ENCODE measurements at places on chromosomes 2 and 18.

- no peak for DNase-seq
Measured at GRCh38 chr18:55102958-55103456, 143.7 kb upstream of the CCDC68 start.

GRCh38 chr2:145258903-145259579 lies 739.1 kb upstream of the ZEB2 start:
- DNase-seq = no peak

GRCh38 chr2:215919624-215920243 lies 93.6 kb downstream of the MREG start:
- no peak for DNase-seq

- no peak for DNase-seq
Measured at GRCh38 chr2:175557810-175558377, 376.4 kb upstream of the ATP5MC3 start.

- DNase-seq = no peak
Measured at GRCh38 chr18:54187372-54187771, 37.1 kb downstream of the MBD2 start.

- no peak for DNase-seq
Measured at GRCh38 chr2:221929259-221929658, 357.2 kb upstream of the EPHA4 start.

GRCh38 chr2:144253743-144254142 lies 266.2 kb downstream of the ZEB2 start:
- DNase-seq = no peak

DNA sequence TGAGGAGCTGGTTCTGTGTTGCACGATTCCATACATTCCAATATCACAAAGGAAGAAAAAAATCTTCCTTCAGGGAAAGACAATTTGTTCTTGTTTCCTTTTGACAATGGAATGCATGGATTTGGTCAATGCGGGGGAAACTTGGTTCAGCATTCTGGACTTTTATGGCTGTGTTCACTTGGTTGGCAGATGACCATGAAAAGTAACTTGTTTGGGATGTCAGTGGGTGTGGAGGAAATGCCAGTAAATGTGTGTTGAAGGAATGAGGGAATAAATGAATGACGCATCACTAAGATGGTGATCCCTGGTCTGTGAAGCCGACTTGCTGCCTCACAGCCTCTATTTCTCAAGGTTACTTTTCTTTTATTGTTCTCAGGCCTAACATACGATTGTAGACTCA lies 53.7 kb downstream of the THUMPD2 start:
- DNase-seq = no peak

Data from activated naive CD8-positive, alpha-beta T cell treated with anti-CD3 and anti-CD28 coated beads, Interleukin-2, amount 10 ng/mL, durations not matched to agents 7 days and 5 days (primary cell).